ENCODE measurements at places on chromosomes 1 and 21.

DNA sequence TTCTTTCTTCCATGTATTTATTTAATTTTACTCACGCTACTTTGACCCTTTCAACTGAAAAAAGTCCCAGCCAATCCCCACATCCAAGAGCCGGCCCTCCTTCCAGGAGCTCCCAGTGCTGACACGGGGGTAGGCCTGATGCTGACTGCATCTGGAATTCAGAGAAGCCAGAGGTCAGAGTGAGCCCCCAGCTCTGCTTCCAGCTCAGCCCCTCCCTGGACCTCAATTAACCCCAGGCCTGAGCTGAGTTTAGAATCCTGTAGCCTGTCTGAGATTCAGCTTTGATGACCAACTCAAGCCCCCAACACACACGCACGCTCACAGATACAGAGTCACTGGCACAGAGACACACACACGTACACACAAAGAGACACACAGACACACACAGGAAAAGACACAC is 247.9 kb downstream of the NPHP4 start:
- no peak for DNase-seq

DNA sequence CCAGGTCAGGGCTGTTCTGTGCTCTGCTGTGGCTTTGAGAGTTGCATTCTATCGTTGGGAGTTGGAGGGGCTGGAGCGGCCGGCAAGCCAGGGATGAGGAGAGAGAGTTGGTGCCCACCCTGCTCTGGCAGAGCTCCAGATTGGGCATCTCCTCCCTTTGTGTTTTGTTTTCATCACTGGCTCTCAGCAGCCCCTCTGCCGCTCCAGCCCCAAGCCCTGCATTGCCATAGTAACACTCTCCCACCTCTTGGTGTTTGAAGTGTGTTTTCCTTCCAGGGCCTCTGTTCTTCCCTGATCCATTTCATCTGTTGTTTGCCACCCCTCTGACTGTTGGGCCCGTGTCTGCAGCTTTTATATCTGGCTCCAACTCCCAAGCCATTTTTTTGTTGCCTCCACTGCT is 152.7 kb downstream of the URB2 start:
- DNase-seq, result no peak

DNA sequence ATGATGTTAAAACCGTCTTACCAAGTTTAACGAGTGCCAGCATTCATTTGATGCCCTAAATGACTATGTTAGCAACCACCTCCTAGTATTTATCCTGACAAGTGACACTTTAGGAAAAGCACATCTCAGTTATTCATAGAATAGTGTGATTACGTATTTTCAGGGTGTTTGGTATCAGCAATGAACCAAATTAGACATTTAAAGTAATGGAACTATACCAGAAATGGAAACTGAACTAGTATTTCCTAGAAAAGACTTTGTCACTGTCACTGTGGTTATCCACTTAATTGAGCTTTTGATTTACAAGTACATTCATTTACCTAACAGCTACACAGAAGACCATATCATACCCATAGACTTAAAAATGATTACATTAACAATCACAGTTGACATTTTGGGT is 3.6 kb upstream of the IL12RB2 start:
- no peak for DNase-seq

DNA sequence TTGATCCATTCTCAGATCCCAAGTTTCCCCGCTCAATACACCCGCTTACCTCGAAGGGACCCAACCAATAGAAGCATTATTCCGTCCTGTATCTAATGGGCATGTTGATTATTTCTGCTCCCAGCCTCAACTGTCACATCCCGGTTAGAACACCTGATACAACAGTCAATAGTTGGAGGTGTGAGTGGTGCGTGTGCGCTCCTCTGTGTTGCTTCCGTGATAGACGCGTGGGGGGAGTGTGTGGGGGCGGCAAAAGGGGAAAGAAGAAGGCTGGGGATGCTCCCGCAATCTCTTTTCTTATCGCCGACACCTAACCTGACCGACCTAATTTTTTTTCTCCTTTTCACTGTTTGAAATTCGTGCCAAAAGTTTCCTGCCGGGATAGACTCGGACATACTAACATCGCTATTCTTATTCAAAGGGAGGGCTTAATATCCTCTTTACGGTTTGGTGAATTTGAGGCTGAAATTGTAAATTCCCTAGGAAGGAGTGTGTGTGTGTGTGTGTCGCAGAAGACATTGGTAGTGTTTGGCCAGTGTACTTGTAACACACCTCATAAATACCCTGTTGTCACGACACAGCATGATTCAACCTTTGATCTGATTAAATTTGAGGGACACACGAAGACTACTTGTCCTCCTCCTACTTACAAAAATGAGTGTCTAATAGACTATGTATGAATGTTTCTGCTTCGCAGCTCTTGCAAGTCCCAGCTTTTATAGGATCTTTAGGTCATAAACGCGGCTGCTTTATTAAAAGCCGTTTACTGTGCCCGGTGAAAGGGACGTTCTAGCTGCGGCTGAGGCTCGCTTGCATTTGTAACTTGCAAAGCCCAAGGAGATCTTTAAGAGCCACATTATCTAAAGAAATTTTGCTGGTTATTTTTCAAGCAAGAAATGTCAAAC is 1.5 kb upstream of the PROX1 start:
- DNase-seq, result no peak

DNA sequence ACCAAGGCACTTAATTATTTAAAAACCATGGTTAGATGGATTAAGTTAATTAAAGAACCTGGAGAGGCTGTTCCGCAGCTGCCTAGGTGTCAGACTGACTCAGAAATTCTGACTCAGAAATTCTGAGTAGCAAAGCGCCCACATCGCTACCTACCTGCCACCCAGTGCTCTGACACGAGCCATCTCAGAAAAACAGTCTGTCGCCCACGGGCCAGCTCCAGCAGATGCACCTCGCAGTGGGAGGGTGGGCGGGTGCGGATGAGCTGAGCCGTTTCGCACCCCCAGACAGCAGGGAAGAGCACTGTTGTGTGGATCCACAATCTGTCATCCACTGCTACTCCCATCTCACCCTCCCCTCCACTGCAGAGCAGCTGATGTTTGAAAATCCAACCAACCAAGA is 13.5 kb downstream of the KCNK1 start:
- no peak for DNase-seq

DNA sequence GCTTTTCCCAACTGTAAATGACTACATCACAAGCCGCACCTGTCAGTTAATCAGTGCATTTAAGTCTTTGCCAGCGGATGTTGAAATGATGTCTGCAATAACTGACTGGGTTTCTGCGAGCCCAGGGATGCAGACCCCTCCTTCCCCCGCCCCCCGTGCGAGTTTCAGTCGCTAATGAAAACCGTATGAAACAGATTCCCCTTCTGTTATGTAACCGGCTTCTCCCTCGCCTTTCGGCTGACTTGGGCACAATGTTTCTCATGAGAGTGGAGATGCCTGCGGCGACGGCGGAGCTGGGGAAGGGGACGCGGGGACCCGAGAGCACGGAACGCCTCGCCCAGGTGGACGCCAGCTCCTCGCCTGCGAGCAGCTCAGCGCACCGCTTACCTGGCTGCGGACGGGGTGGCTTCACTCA is 753 bp downstream of the KCNJ6 start:
- DNase-seq, result no peak

GRCh38 chr1:209503196-209503595 is 80.3 kb upstream of the CAMK1G start:
- DNase-seq, result no peak

DNA sequence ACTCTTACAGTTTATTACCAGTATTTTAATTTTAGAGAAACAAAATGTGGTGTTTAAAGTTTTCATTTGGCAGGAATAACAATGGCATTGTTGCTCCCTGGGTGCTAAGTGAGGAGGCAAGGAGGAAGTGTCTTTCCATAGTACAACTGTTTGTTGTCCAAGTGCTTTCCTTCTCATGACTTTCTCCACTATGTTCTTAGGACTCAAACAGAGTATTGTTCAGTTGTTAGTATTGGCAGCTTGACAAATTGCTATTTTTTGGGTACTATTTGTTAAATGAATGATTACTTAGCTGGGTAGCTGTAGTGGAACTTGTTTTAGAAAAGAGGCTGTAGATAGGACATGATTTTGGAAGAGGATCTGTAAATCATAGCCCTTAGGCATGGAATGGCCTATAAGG is 7.5 kb downstream of the OTUD3 start:
- no peak for DNase-seq
